ENCODE measurements at places on chromosomes 1 and 21.

GRCh38 chr1:242691610-242691945 is 167.1 kb upstream of the PLD5 start:
- DNase-seq, result no peak

DNA sequence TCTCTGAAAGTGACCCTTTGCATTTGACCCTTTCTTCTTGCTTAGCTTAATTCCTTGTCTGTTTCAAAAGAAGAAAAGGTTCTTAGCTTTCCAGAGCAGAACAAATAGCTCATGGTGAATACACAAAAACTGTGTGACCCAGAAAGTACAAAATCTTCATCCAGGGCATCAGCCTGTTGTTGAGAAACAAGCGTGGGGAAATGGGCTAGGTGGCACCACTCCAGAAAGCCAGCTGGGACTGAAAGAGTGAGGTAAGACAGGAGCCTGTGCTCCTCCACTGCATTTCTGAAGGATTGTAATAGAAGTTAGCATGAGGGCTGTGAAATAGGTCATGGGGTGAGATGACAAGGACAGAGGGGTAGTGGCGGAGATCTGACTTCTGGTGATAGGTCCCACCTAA is 45.8 kb downstream of the CYP2J2 start:
- no peak for DNase-seq

DNA sequence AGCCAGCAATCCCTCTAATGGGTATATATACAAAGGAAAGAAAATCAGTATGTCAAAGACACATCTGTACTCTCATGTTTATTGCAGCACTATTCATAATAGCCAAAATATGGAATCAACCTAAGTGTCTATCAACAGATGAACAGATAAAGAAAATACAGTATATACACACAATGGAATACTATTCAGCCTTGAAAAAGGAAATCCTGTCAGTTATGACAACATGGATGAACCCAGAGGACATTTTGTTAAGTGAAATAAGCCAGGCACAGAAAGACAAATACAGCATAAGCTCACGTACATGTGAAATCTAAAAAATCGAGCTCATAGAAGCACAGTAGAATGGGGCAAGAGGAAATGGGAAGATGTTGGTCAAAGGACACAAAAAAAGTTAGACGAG is 69.1 kb downstream of the WARS2 start:
- no peak for DNase-seq

GRCh38 chr1:236746785-236747184 is 48.3 kb upstream of the MTR start:
- no peak for DNase-seq

DNA sequence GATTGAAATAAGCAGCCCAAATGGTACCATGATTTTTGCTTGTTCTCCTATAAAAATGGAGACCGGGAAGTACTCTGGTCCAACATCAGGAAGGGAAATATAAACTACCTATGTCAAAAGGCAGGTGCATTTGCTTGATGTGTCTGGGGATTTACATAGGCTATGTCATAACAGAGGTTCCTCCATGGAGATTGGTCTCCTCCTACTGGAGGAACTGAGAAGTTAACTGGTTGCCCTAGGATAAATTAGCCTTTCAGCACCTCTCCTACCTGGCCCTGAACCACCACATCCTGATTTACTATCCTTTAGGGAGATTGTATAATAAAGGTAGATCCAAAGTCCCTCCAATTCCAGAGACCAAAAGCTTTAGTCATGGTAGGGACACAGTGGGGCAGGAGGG is 1109.3 kb upstream of the B3GALT2 start:
- DNase-seq, result no peak

DNA sequence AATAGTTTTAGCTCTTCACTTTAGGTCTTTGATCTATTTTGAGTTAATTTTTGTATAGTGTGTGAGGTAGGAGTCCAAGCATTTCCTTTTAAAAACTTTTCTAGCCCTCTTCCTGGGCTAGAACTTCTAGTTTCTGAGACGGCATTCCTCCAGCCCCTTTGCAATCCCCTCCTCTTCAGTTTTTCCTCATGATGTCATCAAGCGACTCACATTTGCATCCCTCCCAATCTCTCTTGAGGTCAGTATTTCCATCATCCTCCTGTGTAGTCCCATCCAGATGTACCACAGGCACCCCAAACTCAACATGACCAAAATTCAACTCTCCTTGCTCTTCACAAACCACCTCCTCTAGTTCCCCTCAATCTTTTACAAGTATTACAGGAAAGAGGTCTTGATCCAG is 10.7 kb downstream of the HMGN2 start:
- DNase-seq, result no peak

DNA sequence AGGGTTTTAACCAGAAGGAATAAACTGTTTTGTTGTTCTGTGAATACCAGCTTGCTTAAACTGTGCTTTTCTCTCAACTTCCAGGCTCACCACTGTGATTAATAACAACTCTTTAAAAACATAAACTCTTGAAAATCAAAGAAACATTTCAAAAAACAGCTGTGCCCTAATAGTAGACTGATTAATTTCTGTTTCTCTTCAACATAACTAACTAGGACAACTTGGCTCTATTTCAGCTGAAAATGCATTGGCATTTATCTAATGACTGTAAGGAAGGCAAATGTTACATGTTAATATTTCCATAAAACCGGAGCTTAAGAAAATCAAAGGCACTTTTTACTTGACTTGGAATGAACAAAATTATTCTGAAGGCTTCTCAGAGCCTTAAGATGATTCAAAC is 656.1 kb upstream of the NEGR1 start:
- no peak for DNase-seq

- DNase-seq, result peak; percentile 16
Observed at GRCh38 chr1:41404308-41404761, 43.1 kb downstream of the FOXO6 start.

DNA sequence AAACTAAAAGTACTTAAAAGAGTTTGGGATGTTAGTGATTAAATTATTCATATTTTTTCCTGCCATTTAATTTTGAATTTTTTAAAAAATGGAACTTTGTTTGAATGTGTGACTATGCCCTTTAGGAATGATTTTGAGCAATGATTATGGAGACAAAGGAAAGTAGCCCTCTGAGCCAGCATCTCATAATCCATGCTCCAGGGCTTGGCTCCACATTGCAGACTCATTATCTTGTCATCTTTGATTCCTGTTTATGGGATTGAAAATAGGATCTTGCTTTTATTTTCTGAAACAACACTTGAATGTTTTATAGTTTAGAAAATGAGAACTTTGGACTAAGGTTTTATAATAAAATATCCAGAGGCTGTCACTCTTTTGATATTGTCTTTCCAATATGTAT is 14.5 kb downstream of the AXDND1 start:
- DNase-seq, result no peak

DNA sequence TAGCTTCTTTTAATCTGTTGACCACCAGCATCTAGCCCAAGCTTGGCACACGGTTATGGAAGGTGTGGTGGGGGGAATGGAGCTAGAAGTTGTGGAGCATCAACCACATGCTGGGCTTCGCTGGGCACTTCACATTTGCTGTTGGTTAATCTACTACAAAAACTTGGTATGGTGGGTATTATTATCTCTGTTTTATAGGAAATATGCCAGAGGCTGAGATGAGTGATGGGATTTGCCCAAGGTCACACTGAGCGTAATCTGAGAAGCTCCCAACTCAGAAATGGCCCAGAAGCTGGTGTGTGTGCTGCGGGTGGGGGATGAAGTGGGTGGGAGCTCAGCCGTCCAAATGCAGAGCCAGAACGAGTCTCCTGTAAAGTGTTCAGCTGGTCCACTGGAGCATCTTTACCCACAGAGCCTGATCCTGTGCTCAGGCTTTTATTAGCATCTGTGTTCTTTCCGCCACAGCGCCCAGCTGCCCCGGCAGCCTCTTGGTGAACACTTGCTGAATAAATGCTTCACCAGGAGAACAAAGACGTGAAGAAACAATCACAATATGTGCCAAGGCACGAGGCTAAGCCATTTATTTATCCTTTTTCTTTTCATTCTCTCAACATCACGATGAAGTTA is 98.6 kb upstream of the JUN start:
- DNase-seq, result no peak

GRCh38 chr1:186633116-186633515 is 47.1 kb downstream of the PTGS2 start:
- no peak for DNase-seq

- DNase-seq, result no peak
Observed at GRCh38 chr1:169943963-169944526, 50.3 kb upstream of the SCYL3 start.

- no peak for DNase-seq
Observed at GRCh38 chr21:36863260-36863659, 103.2 kb downstream of the HLCS start.

DNA sequence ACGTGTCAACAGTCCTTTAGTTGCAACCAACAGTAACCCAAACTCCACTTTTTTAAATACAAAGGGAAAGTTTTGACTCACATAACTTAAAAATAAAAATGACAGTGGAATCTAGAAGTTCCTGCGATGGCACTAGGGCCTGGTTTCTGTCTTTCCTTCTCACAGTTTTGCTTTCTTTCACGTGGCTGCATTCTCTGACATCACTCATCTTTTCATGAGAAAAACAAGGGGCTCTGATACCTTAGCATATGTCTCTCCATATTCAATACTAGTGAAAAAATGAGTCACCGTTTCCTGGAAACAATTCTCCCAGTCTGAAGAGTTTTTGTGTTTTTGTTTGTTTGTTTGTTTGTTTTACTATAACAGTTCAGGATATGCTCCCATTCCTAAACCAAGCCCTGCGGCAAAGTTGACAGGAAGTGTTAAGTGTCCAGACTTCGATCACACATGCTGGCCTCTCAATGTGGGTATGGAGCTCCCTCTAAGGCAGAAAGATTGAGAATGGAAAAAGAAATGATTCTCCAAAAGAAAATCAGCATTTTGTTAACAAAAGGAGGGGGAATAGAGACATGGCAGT is 483.3 kb downstream of the TTLL7 start:
- no peak for DNase-seq

DNA sequence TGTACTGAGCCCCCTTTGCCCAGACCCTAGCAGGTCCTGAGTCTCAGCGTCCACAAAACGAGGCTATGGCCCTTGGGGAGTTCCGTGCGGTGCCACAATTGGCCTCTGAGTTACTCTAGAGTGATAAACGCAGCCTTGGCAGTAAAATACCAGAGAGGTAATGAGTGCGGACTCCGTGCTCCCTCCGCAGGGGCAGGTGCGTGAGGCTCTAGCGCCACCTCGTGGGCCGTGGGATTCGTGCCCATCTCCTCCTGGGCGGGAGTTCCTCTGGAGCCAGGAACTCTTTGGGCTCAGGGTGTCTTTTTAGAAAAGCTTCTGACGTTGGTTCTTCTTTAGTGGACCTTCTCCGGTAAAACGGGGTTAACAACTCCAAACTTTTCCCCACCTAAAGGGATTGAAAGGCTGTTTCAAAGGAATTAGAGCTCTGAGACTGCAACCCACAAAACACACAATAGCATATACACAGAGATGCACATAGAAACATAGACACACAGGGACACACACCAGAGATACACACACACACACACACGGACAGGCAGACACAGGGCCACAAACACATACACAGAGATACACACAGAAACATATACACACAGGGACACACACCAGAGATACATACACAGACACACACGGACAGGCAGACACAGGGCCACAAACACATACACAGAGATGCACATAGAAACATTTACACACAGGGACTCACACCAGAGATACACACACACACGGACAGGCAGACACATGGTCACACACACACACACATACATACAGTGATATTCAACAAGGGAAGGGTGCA is 99.4 kb downstream of the KCNJ15 start:
- DNase-seq, result peak; percentile 17

DNA sequence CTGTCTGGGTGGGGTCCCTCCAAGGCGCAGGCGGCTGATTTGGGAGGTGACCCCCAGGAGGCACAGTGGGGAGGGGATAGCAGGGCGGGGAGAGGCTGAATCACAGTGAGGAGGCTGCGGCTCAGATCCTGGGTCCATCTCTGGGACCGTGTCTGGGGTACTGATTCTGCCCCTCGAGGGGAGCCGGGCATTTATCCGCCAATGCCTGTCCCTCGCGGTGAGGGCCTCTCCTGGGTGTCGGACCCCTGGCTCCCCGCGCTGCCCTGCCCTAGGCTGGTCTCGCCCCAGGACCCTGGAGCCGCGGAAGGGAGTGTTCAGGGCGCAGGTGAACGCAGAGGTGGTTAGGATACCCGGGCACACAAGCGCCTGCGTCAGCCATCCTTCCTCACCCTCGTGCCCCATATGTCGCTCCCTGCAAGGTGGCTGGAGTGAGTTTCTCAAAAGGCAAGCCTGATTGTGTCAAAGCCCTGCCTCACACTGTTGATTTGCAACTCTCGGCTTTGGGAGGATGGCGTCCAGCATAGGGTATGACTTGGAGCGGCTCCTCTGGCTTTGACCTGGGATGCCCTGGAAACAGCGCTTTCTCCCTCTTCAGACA is 530.9 kb downstream of the PTPRU start:
- no peak for DNase-seq

DNA sequence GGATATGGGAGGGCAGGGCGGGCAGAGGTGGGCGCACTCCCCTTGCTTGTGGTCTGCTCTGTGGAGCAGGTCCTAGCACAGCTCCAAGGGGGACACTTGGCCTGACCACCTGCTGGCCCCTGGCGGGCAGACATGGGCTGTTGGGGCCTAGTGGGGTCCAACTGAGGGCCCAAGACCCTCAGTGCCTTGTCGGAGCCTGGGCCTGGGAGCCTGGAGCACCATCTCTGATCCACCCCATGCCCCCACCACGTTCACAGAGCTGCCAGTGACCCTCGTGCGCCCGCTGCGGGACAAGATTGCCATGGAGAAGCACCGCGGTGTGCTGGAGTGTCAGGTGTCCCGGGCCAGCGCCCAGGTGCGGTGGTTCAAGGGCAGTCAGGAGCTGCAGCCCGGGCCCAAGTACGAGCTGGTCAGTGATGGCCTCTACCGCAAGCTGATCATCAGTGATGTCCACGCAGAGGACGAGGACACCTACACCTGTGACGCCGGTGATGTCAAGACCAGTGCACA is 70.6 kb downstream of the OBSCN start:
- DNase-seq, result no peak

DNA sequence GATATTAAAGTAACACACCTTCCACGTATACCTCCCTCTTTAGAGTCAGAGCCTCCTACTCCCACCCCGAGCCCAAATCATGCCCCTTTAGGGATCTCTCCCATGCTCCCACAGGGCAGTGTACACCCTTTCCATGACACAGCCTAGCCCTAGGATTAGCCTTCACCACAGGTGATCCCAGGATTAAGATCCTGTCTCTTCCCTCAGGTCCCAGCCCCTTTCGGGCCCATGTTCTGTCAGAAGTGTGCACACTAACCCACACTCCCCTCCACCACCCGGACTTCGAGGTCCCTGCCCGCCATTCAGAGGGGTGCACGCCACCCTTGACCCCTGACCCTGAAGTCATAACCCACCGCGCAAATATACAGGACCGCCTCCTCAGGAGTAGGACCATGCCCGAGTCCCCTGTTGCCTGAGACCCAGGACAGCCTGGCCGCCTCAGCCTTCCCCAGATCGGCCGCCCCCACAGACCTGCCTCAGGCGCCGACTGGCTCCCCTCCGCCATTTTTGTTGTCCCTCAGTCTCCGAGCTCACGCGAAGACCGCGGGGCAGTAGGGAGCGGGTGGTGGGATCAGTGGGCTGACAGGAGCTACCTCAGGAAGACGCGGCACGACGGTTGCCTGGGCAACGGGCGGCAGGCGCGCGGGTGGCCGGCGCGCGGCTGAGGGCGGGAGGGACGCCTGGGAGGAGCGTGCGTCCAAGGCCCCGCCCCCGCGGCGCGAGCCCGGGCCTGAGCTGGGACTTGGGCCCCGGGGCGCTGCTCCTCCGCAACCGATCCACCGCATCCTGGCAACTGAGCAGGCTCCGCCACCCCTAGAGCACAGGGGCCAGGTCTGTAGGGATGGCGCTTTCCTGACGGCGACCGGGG is at the start of gene AGBL4:
TSS of gene AGBL4 (minus strand) at position 663 of the 868 bp plus-strand sequence.
- DNase-seq, result no peak

- no peak for DNase-seq
Observed at GRCh38 chr21:42829417-42829816, 49.9 kb downstream of the WDR4 start.

GRCh38 chr1:243440406-243440805 is 184.6 kb downstream of the SDCCAG8 start:
- no peak for DNase-seq
